ENCODE measurements at places on chromosomes 4 and X.

DNA sequence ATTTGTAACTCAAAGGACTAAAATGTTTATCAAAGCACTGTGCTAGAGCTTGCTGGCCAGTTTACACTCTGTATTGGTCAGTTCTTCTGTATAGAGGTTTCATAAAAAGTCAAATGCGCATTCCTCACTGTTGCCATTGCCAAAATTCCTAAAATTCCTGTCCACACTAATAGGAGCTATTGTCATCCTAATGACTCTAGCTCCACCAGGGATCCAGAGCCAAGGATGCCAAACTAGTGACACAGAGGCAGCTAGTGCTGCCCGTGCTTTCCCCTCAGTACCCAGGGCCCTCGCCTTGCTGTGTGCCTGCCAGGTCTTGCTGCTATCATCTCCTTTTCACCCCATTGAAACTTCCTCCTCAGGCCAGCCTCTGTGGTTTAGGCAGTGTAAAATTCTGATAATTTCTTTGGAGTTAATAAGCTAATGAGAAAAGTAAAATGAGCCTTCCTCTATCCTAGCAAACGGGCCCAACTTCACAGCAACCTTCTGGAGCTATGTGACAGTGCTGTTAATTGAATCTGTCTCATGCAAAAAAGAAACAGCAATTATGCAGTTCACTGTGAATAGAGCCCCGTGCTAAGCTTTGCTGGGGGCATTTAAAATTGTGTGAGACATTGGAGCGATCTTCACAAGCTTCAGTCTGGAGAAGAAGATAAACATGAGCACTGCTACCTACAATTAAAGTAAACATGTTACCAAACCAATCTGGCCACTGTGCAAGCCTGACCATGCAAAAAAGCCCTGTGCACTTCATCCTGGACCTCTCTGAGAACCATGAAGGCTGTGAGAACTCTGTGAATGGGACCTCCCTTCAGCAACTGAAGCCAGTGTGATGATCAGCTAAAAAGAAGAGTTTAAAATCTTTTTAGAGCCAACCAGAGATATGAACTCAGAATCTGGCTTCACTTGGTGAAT lies 43.1 kb upstream of the FGF2 start:
- DNase-seq, result no peak

- DNase-seq, result no peak
These were observed 222.4 kb downstream of the SLIT2 start for GRCh38 chr4:20474119-20474518.

DNA sequence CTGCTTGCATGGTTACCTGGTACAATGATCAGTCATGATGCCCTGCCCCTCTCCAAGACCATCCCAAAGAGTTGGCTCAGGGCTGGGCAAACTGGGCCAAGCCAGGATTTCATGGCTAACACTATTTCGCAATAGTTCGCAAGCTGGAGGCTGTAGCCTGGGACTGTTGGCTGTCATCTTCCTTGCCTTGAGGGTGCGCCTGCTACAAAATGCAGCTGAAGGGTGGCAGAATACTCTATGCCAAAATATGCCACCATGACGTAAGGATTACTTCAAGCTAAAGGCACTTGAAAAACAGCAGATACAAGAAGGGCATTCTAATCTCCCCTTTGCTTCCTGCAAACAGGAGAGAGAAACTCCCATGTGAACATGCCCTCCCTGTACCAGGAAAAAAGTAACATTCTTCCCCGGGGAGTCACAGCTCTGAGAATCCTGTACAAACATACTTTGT lies 21.0 kb downstream of the SAT1 start:
- DNase-seq, result no peak

GRCh38 chrX:6694977-6695376 lies 160.1 kb upstream of the VCX3A start:
- no peak for DNase-seq

DNA sequence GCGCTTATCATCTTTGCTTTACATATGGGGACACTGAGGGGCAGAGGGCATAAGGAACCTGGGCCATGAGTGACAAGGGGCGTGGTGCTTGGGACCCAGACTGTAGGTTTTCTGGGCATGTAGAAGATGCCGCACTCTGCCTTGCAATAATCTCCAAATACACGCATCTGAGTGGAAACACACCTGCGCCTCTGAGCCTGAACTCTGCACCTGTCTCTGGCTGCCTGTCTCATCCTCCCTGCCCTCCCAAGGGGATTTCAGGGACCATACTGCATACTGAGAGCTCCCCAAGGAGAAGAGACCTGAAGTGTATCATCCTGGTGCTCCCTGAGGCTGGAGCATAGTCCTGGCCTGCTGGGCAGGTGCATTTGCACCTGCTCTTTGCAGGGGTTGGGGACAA lies 34.7 kb upstream of the ASMTL start:
- DNase-seq, result no peak

DNA sequence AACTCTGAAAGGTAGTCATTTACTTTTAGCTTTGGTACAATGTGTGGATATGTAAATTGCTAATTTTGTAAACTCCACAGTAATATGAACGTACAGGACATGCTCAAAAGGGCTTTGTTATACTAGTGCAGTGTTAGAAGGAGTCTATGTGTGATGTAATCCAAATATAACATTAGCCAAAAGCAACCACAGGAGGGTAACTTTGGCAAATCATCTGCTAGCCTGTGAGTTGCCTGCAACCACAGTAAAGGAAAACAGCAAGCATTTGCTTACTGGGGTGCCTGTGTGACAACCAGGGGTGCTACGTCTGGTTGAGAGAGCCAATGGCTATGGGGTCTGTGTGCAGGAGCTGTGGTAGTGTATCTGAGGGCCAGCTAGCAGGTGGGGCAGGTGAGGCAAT lies 245.8 kb downstream of the ADAMTS3 start:
- DNase-seq, result no peak

DNA sequence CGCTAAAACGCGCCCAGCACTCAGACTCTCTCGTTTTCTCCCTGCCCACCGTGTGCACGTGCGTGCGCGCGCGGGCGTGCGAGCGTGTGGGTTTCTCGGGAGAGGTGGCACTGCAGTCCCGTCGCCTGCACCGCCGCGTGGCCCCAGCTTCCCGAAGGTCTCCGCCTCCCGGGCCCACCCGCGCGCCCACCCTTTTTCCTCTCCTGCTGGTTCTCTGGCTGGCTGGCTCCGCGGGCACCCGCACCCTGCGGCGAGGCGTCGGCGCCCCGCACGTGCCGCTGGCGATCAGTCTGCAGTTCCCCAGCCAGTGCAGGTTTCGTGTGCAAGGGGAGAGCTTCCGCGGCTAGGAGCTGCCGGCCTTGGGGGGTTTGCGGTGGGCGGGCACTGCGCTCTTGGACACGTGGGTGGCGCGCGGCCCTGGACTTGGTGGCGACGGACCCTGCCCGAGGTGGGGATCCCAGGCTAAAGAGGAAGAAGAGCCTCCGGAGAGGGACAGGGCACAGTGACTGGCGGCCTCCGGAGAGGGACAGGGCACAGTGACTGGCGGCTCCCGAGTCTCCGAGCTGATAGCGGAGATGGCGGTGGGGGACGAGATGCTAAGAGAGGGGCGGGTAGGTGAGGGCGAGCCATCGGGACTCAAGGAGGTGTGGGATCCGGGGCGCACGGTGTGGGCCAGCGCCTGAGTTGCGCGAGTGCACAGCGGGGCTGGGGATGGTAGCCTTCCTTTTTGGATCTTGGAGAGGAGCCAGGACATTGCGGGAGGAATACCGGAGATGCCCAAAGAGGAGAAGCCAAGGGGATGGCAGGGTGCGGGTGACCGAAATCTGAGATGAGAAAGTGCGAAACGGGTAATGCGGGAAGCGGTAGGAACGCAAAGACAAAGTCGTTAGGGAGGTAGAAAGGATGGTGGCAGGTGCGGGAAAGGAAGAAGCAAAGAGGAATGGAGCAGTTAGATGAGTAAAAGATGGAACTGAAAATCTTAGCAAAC lies at the start of gene FAM184B:
TSS of gene FAM184B (minus strand) at position 322 of the 988 bp plus-strand sequence. CDS start 322 bp downstream, outside the sequence.
- DNase-seq, result no peak

DNA sequence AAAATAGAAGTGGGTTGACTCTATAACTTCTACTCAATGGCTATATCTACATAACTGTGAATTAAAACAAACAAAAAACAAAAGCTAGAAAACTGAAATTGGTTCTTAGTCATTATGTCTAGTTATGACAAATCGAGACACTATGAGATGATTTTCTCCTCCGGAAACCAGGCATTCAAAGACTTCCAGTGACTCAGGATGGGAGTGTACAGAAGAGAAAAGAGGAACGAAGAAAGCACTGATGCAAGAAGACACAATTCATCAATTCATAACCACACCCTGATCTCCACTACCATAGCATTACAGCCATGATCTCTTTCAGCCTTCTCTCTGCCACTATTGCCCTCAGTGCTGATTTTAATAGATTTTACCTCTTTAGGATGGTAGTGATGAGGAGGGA lies 253.6 kb downstream of the CBLL2 start:
- DNase-seq, result no peak

DNA sequence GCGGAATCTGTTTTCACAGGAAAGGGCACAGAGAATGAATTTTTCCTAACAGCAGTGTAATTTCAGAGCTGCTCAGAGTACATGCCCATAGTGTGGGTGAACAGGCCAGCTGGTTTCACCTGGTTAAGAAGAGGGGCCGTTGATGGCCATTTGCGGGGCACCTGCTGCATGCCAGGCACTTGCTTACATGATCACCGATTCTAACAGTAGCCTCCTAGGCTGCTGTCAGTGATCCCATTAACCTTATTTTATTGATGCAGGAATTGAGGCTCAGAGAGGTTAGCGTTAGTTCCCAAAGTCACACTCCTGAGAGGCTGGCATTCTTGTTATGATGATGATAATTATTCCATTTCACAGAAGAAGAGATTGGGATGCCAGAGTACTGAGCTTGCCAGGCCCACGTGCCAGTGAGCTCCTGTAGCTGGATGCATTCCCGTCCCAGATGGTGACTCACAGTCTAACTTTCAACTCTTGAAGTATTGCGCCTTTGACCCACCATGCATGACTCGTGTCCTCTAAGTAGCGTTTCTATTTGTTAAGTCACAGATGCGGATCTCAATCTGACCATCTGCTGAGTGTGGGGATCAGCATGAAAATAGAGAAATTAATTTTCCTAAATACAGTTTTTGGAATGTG lies 76.5 kb downstream of the PSAPL1 start:
- no peak for DNase-seq

DNA sequence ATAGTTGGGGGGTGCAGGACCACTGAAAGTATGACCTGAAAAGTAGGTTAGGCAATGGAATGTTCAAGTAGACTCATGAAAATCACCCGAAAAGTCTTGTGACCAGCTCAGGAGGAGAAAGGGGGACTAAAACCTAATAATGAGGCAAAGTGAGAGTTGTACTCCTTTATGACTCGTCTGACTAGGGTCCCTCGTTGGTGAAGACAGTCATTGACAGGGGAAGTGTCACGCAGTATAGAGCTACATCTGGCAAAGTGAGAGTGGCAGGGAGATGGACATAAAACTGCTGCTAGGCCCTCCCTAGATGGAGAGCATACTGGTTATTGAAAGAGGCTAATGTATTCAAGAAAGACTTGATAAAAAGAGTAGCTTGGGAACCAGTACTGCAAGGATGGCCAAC lies 20.5 kb downstream of the OTUD6A start:
- no peak for DNase-seq

All from esophagus squamous epithelium (tissue), 5 donors.